Activated T-cell treated with anti-CD3 and anti-CD28 coated beads, Interleukin-2, amount 50 U/mL, for 48 hours (primary cell): ENCODE measurements at places on chromosomes 11 and 22.

DNA sequence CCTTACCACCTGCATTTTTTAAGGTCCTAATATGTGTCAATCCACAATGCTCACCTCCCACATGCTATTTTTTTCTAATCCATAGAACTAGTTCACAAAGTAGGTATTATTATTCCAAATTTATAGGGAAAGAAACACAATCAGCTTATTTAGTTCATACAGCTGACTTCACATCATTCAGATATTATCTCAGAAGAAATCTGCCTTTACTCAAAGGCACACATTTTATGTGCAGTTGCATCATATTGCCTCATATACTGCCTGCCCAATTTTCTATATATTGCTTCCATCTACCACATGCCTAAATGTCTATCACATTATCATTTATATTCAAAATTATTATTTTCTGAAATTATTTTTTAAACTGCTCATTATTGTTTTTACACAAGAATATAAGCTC is 88.7 kb upstream of the LUZP2 start:
- DNase-seq = no peak

GRCh38 chr11:72742513-72743320 is 9.5 kb downstream of the ARAP1 start:
- DNase-seq = no peak

DNA sequence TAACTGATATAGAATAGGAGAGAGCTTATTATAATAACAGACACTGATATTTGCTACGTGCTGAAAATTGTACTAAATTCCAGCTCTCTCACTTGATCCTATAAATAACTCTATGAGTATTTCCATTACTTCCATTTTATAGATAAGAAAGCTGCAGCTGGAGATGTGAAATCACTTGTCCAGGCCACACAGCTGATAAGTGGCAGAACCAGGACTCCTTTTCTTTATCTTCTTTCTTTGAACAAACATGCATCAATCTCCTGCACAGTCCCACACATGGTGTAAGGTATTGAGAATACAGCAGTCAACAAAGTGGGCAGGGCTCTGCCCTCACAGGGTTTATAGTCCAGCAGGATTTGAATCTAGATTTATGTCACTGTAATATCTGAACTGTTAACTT is 652.1 kb downstream of the NELL1 start:
- DNase-seq = no peak

GRCh38 chr22:46897246-46897623 is 134.8 kb downstream of the TBC1D22A start:
- no peak for DNase-seq

GRCh38 chr22:31496007-31496734 is at the start of gene SFI1:
SFI1 (plus strand) TSS chr22:31496536; CDS start chr22:31508285, 11,749 bp downstream.
- peak; percentile 97 for DNase-seq

- no peak for DNase-seq
Measured at GRCh38 chr11:75595429-75595828, 33.4 kb downstream of the SERPINH1 start.

DNA sequence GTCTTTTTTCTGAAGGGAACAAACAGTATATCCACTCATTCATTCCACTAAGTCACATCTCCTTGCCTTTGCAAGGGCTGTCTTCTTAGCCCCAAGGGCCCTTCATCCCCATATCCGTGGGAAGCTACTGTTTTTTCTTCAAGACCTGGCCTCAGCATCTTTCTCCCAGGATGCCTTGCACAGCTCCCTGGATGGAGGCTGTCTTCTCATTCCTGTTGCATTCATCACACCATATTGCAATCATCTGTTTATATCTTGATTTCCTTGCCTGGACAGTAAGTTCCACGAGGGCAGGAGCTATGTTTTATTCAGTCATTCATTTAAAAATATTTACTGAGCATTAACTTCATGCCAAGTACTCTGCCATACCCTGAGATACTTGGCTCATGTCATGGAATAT is 29.3 kb upstream of the NECTIN1 start:
- no peak for DNase-seq

GRCh38 chr11:15670520-15671070 is 555.9 kb downstream of the INSC start:
- DNase-seq = no peak

GRCh38 chr11:65895482-65895981 is 4.7 kb downstream of the FOSL1 start:
- DNase-seq = no peak

DNA sequence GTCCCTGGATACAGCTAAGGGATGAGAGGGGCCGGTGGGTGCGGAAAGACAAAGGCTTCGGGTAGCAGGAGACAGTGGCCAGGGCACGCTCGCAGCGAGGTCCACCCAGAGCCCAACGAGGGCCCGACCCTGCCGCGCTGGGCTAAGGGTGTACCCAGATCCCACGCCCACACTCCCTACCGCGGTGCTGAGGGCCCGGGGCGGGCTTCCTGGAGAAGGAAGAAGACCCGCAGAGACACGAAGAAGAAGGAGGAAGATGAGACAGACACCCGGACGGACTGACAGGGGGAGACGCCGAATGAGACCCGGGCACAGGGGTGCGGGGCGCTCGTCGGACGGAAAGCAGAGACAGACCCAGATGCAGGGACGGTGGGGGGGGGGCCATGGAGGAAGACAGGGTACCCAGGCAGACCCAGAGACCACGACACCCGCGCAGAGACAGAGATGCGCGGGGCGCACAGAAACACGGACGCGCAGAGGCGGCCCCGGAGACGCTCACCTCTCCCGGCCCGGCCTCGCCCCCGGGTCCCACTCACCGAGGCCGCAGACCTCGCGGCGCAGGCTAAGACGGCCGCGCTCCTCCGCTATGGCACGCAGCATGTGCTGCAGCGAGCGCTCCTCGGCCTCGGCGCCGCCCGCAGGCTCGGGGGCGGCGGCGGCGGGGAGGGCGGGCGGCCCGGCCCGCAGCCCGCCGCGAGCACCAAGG is 437 bp downstream of the KIAA0930 start:
- DNase-seq = peak; percentile 60
